Ovary (tissue), 10 donors: ENCODE measurements at places on chromosomes 6 and 20.

GRCh38 chr6:142952614-142953013, 7.6 kb upstream of the HIVEP2 start:
- DNase-seq: no peak

DNA sequence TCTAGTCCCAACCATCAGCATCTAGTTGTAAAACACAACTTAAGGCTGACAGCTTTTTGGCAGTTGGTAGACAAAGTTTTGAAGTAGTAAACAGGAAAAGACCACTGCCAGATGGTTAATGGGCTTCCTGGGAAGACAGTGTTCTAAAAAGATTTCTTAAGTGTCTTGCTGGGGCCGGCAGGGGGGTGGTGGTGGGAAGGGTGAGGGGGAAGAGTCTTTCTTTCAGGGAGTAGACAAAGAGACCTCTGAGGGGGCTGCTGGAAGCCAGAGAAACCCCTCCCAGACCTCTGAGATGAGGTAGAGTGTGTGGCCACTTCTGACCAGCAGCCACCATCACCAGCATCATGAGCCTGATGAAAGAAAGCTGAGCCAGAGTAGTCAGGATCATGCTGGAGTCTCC, 784.9 kb downstream of the TENT5A start:
- DNase-seq: no peak

DNA sequence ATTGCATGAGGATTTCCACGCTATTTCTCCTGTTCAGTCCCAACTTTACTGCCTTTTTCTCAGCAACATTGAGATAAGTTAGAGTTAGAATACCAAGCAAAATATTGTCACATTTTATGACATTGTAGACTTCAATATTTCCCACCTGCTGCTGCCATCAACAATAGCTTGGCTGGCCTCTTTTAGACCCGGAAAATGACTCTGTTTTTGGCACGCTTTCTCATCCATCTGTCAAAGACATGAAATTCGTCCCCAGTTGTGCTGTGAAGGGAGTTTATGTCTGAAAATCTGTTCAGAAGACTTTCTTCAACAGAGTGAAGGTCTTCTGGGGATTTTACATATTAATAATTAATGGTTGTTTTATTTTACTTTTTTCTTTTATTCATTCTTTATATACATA, 857.3 kb downstream of the FRK start:
- DNase-seq: no peak

- no peak for DNase-seq
These were observed 370.7 kb upstream of the TSHZ2 start for GRCh38 chr20:52601295-52601971.

GRCh38 chr6:5159162-5159561, 74.0 kb downstream of the PPP1R3G start:
- DNase-seq: no peak

DNA sequence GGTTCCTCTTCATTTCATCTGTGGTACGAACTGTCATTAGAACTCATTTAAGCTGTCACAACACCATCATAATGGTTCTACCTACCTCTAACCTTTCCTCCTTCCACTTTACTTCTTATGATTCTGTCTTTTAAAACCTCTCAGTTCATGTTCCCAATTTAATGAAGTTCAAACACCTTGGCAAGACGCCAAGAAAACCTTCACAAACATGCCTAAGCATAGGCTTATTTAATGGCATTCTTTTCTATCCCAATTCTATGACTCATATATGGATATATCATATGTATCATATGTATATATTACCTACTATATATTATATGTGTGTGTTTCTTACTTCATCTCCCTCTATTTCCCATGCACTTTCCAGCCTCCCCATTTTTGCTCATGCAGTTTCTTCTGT, 283.4 kb upstream of the TBX18 start:
- no peak for DNase-seq
